Foreskin keratinocyte (primary cell): ENCODE measurements at places on chromosomes 5 and 9. TPM values are rescaled to one million over a fixed set of nuclear protein-coding genes. Genes with fewer than 3 reads are reported as not detected.

The DRD1 gene
- total RNA-seq, result not detected in 2 replicates

The PCDHGB1 gene
- total RNA-seq, result not detected in 2 replicates

The PHF24 gene
- total RNA-seq, result 0.11 and 0.54 TPM in 2 replicates

The GDF9 gene
- total RNA-seq, result 0.11 and 0.14 TPM in 2 replicates

The GTF3C5 gene
- total RNA-seq, result 61.0 and 66.3 TPM in 2 replicates

The IGFBPL1 gene
- total RNA-seq, result 0.46 TPM in 1 of 2 replicates, not detected in the other

The NUTM2F gene
- not detected in 2 replicates for total RNA-seq

The SLC6A7 gene
- not detected in 2 replicates for total RNA-seq
